ENCODE measurements at places on chromosomes 5 and 9.

DNA sequence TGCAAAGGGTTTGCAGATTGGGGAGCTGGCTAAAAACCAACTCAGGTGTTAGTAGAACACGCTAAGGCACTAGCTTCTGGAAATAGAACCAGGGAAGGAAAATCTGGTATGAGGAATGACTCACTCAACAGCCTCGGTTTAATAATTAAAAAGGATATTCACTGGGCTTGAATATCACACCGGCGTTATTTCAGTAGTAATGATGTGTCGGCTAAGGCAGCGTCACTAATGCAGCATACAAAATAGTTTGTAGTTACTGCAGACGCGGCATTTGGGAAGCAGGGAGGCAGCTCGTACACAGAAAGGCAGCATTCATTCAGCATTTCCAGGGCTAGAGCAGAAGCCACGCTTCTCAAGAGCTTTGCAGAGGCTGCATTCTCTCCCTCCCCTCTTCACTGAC, 1.7 kb downstream of the ADRA1B start:
- no peak for DNase-seq

- DNase-seq: no peak
These were observed 58.3 kb downstream of the PTTG1 start for GRCh38 chr5:160479926-160480325.

- DNase-seq: no peak
These were observed 1206.7 kb downstream of the CDH12 start for GRCh38 chr5:21646469-21646868.

GRCh38 chr5:4929092-4929655, 211.0 kb upstream of the ADAMTS16 start:
- DNase-seq: no peak

DNA sequence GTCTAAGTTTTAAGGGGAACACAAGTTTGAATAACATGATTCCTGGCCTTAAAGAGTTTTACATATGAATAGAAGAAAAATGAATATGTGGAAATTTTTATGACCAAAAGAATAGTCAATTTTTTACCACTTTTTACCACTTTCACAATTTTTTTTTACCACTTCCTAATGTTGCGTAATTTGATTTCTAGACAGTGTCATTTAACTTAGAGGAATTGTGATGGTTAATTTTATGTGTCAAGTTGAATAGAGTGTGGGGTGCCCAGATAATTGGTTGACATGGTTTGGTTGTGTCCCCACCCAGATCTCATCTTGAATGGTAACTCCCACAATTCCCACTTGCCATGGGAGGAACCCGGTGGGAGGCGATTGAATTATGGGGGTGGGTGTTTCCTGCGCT, 416.6 kb downstream of the KIF4B start:
- DNase-seq: no peak

- DNase-seq: no peak
These were observed 49.4 kb upstream of the SLC25A51 start for GRCh38 chr9:37953206-37953774.

GRCh38 chr5:146398826-146399225, 48.3 kb upstream of the TCERG1 start:
- no peak for DNase-seq

DNA sequence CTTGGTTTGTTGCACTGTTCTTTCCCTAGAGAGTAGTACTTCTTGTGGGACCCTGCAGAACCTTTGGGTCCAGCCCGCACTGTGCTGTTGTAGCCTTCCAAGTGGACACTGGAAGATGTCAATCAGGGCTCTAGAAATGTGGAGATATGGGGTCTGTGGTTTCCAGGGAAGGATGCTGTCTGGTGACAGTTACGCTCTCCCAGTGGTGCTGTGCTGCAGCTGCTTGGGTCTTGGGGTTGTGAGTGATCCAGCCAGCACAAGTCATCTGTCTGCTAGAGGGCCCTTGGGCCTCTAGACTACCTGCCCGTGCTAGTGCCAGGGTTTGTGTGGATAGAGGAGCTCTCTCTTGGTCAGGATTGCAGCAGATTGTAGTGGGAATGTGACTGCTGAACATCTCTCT, 484.5 kb downstream of the DMAC1 start:
- no peak for DNase-seq

DNA sequence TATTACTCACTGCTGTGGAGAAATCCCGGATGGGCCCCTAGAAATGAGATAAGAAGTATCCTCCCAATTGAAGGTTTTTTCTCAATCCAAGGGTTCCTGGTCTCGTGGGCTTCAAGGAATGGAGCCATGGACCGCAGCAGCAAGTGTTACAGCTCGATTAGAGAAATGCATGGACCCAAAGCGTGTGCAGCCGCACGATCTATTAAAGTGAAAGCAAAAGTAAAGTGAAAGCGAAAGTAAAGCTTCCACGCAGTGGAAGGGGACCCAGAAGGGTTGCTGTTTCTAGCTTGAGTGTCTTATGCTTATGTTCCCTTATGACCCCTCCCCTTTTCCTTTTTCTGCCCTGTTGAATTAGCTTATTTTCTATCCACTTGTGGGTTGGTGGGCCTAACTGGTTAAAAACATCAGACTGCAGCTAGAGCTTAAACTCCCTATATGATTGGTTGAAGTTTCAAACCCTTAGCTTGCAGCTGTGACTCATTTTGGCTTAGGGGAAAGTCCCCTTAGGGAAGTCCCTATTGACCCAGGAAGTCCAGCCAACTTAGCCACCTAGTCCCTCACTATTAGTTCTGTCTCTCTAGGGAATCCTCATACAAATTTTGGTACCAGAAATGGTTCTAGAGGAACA, 1111.8 kb downstream of the TAF11L14 start:
- no peak for DNase-seq

DNA sequence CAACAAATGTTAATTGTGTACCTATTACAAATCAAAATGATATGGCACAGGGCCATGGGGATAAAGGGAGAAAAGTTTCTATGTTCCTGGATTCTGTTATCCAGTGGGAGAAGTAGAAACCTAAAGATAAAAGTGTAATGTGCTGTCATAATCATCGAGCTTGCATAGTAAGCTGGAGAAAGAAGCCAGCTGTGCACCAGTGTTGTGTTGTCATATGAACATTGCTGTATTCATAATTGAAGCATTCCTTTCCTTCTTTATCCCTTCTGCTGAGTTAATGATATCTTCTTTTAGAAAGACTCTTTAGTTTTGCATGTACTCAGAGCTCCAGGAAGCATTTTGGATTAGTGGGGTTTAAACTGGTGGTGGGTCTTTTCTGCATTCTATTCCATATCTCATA, 39.5 kb downstream of the NTRK2 start:
- no peak for DNase-seq

DNA sequence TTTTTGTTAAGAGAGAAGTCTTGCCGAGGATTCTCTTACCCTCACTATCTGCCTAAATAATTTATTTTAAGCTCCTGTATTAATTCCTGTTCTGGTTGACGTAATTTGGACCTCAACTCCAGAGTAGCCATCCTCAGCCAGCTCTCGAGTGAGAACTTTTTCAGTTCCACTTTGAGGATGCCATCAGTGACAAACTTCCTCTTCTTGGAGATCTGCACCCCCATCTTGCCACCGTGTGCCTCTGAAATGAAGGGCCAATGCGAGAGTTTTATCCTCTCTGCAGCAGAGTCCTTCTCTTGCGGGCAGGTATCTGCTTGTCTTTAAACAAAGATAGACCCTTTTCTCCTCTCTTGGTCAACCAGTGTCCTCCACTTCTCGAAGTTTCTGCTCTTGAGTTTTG, 19.5 kb upstream of the TMEM174 start:
- no peak for DNase-seq

DNA sequence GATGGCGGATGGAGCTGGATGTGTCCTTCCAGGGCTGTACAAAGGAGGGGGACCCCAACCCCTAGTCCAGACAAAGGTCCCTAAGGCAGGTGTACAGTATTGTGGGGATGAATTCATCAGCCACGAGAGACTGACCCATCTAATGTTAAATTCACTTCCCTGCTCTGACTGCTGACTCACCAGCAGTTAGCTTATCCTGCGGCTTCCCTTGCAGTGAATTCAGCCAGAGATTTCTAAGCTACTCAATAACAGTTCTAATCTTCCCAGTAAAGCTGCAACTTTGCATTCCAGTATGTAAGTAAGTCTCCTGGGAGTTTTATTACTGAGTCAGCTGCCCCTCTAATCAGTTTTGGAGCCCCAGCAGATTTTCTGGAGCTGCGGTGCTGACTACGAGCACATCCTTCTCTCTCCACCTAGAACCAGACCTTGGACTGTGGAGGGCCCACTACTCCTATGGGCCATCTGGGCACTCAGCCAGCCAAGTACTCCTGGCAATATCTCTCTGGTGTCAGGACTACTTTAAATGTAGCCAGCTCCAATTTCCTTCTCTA, 16.1 kb downstream of the B4GALT1 start:
- no peak for DNase-seq

DNA sequence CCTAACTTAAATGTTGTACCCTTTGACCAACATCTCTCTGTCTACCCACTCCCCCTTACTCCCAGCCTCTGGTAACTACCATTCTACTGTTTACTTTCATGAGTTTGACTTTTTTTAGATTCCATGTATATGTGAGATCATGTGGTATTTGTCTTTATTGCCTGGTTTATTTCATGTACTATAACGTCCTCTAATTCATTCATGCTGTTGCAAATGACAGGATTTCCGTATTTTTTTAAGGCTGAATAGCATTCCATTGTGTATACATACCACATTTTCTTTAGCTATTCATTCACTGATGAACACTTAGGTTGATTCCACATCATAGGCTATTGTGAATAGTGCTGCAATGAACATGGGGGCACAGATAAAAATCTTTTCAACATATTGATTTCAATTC, 11.8 kb upstream of the NDUFB6 start:
- no peak for DNase-seq

- no peak for DNase-seq
These were observed 376.3 kb upstream of the ZNF462 start for GRCh38 chr9:106486685-106487084.

DNA sequence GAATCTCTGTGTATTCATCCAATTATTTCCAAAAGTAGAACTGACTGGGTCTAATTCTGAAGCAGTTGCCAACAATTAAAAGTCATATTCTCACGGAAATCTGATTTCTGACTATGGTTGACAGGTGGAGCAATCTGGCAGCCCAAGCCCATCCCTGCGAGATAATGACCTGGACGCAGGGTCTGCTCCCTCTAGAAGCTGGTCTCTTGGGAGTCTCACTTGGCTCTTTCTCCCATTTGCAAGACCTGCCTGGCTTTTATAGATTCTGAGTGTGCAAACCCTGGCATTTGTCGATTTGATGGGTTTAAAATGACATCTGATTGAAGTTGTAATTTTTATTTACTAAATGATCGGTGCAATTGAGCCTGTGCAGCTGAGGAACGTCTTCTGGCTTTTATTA, 49.4 kb upstream of the NEURL1B start:
- DNase-seq: no peak

GRCh38 chr9:37968228-37968701, 64.3 kb upstream of the SLC25A51 start:
- DNase-seq: no peak

- no peak for DNase-seq
These were observed 283.3 kb downstream of the TMEM167A start for GRCh38 chr5:82793808-82794419.

DNA sequence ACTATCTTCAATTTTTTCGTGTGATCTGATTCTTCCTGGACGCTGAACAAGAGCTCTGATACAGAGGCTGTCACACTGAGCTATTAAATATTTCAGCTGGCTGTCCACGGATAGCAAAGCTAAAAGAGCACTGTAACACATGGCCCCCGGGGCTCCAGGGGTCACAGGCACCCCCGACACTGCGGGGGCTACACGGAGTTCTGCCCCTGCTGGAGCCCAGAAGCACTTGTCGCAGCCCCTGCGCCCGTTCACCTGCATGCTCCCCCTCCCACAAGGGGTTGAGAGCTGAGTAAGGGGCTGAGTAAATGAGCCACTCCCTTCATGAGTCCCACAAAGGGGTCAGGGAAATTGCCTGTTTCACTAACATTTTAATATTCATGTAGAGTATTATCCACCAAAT, 316.3 kb downstream of the TMEM167A start:
- DNase-seq: no peak

DNA sequence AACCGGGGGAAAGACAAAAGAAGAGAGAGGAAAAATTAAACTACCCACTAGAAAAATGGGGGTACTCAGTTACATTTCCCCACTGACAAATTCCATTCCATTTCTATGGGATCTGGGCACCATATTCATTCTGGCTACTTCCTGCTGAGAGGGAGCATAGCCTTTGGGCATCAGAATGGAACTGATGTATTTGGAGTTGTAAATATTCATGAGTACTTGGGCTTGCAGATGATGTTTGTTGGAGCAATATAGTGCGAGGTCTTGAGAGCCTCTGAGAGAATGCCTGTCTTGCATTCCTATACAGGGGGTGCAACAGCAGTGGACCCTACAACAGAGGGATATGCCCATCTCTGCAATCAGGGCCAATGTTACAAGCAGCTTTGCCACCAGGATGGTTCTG, 16.7 kb downstream of the GMCL2 start:
- DNase-seq: no peak

DNA sequence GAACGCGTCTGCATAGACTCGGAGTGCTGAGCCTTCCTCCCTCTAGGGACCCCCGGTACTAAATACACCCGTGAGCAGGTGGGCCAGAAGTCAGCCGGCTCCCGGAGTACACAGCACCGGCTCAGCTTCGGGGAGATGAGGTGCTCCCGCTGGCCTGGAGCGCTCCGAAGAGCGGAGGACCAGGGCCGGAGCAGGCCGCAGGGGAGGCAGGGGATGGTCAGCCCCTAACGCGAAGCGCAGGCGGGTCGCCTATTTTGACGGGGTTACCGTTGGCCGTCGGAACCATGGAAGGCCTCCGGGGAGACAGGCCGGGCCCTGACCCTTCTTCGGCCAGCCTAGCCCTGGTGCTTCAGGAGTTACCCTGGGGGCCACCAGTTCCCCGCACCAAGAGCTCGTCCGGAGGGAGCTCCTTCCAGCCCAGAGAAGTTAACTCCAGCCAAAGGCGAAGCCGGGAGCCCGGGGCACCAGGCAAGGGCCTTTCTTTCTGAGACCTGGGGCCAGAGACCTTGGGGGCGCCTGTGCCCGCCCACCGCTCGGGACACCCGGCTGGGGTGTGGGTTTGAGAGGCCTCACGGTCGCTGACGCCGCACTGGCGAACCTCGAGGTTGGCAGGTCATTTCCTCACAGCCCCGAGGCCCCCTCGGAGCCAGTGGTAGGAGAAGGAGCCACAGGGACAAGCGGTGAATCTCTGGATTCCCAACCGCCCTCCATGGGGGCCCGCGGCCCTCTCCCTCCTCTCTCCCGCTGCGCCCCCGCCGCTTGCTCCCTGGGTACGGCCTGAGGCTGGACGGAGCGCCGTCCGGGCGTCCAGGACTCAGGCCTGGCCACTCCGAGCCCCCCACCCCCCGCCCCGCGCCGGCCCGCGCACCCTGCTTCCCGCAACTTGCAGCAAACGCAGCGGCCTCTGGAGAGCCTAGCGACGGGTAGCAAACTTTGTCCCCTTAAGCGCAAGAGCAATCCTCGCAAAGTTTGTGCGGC, 3.4 kb upstream of the IRX4 start:
- no peak for DNase-seq

DNA sequence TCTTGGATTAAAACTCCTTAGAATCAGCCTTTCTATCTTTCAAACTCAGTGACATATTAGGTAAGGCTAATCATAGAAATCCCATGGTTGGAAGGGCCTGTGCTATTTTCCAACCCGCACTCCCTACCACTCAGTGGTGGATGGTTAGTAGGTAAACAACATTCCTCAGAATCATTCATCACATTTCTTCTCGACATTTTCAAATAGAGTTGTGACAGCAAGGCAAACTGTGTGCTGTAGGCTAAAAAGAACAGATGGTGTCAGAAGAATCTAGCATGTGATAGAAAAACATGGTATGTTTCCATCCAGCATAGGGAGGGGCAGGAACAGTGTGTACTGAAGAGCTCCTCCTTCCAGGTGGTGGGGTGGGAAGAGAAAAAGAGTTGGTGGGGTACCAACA, 227.3 kb upstream of the NMUR2 start:
- no peak for DNase-seq

Measured in activated CD4-positive, alpha-beta T cell treated with anti-CD3 and anti-CD28 coated beads for 1 hour (primary cell).